ENCODE measurements at places on chromosomes 2 and 18.

DNA sequence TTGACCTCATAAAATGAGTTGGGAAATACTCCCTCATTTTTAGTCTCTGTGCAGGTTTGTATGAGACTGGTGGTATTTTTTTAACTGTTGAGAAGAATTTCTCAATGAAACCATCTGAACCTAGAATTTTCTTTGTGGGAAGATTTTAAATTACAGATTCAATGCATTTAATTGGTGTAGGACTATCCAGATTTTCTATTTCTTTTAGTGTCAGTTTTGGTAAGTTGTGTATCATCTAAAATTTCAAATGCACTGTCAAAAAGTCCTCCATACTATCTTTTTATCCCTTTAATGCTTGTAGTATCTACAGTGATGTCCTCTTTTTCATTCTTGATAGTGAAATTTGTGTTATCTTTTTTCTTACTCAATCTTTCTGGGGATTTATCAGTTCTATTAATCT is 1.8 kb upstream of the BOK start:
- DNase-seq, result no peak

GRCh38 chr18:5620289-5620688 is 76.5 kb upstream of the EPB41L3 start:
- no peak for DNase-seq

- no peak for DNase-seq
Measured at GRCh38 chr2:45172760-45173392, 163.6 kb upstream of the SIX2 start.

DNA sequence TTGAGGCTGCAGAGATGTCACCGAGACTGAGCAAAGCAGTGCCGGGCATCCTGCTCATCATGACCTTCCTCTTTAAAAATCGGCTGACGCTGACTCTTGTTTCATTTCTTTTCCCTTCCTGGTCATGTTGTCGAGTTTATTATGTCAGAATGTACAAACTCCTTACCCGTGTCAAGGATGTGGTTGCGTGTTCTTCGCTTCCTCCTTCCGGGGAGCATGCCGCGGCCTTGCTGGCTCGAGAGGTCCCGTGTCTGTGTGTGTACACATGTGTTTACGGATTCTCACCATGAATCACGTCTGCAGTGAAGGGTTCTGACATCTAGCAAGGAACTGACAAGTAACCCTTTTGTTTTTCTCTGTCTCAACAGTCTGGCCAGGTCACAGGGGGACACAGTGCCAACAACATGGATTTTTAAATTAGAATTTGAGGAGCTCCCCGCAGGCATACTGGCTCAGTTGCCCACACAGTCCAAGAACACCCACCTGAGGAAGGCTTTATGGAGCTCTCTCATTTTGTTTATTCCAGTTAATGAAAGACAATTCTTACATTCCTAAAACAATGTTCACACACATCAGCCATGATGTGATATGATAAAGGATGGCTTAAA is 60.2 kb downstream of the MYT1L start:
- no peak for DNase-seq

GRCh38 chr2:33477473-33478468 is 1.3 kb downstream of the RASGRP3 start:
- no peak for DNase-seq

DNA sequence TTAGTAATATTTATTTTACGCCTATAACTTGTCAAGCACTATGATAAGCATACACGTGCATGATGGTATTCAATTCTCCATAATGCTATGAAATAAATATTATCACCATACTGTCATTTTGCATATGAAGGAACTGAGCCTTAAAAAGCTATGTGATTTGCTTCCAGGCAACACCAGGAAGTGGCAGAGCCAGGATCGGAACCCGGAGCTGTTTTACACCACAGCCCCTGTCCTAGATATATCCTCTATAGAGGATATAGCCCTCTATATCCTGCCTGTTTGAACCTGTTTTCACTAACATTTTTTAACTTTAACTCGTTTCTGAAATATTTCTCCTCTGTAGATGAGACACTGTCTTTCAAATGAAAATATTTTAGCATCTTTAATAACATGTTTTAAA is 690.0 kb downstream of the SATB2 start:
- DNase-seq, result no peak

DNA sequence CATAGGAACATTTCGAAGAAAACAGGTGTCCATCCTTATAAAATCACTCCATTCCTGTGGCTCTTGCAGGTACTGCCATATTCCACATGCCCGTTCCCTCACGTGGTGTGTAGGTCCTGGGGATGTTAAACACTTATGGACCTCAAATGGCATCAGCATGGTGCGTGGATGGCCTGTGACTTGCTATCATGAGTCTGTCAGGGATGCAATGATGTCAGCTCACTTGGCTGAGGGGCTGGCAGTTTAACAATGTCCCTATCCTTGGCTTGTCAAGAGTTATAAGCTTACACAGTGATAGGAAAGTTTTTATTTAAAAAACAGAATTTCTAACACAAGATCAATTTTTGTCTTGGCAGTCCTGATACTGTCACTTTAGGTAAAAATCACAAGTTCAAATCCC is 28.8 kb downstream of the MAIP1 start:
- no peak for DNase-seq

DNA sequence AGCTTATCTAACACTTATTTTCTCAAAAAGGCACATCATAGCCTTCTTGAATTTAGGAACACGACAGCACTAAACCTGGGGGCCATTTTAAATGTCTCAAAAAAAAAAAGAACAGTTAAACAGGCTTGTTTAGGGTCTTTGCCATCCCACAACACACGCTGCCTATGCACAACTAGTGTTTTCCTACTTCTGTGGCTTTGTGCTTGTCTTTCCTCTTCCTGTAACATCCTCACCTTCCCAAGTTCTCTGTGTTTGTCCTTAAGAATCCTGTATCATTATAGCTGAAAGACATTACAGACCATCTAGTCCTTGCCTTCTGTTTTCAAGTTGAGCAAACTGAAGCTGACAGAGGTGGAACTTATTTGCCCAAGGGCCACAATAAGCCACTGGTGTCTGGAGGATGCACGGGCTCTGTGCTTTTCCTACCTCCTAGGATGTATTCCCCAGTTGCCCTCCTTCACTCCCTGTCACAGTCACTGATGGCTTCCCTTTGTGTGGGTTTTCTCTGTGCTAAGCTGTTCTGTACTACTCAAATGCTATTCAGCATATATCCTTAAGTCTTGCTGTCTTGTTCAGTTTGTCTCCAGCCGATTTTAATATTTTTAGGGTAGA is 22.6 kb downstream of the SNRPD1 start:
- DNase-seq, result no peak

DNA sequence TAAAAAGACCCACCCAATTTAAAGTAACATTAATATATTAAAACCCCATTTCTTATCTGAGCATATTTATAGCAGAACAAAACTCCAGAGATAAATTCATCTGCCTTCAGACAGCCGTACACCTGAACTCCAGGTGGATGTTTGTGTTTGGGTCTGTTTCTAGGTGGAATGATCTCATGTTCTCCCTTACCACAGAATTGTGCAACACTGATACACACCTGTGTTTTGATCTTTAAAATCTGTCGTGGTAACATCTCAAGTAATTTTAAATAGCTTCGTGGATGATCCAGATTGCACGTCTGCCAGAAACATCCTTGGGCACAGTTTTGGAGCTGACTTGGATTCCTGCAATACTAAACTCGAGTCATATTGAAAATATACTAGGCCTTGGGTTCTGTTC is 207.5 kb upstream of the FOSL2 start:
- no peak for DNase-seq

DNA sequence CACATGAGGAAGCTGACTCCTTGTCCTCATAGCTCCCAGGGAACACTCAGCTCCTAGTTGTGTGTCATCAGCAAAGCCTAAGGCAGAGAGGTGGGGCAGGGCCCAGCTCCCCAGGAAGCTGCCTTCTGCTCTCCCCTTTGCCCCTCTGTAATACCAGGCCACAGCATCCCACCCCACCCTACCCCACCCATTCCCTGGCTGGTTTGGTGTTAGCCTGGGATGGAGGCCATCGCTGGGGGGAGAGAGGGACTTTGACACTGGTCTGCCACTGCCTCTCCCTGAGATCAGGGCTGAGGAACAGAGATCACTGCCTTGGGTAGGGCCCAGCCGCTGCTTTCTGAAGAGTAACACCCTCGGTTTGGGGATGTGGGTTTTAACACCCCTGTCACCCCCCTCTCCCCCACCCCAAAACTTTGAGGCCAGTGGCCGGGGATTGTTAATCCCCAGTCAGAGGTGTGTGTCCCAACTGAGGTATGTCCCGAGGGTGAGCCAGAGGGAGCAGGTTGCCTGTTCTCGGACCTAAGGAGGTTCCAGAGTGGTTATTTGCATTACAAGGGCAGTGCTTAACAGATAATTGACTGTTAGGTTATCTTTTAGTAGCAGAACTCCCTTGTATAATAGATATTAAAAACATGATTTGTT is 41.4 kb downstream of the TET3 start:
- no peak for DNase-seq

- no peak for DNase-seq
Measured at GRCh38 chr2:127347734-127348392, 39.9 kb downstream of the MAP3K2 start.

DNA sequence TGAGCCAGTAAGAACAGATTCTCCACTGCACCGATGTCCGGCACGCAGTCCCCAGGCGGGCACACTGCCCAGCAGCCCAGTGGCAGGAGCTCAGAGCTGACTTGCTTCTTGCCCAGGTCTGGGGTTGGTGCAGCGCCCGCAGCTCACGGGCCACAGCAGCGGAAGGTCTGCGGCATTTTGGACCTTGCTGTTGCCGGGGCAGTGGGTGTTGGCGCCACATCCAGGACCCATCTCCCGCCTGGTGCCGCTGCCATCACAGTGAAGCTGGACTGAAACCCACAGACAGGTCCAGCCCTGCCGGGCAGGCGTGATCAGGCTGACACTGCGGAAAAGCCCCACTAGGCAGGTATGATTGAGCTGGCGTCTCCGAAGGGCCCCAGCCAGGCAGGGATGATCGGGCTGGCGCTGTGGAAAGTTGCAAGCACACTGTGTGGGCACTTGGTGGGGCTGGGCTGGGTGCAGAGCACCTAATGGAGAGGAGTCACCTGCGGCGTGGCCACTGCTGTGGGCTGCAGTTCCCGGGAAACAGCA is 75.5 kb downstream of the SLC66A2 start:
- DNase-seq, result no peak

DNA sequence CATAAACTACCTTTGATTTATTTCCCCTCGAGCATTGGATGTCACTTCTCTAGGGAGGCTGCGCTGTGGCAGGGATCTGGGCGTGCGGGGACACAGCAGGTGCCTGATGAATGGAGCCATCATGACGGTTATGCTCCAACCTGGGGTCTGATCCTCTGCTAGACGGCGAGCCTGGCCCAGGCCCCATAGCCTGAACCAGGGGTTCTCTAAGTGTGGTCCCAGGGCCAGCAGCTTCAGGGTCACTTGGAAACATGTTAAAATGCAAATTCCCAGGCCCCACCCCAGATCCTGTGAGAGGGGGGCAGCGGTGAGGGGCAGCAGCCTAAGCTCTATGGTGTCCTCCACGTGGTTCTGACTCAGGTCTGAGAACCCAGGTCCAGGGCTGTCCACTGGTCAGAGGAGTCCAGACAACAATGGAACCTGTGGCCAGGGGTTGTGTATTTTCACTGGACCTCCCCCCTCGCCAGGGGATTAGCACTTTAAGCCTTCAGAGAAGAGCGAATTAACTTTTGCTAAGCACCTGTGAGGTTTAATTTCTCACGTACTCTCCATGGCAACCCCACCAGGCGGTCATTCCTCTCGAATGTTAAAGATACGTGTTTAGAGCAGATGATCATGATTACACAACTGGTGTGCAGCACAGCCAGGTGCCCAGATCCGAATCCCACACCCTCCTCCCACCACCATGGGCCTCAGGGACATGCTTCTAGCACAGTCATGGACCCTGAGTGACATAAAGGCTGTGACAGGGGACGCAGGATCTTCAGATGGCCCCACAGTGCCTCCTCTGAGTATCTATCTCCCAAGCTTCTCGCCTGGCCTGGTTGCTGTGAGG is 1.6 kb upstream of the ARHGEF4 start:
- DNase-seq, result no peak

GRCh38 chr2:24049485-24050021 is at the start of gene FKBP1B:
Gene FKBP1B (plus strand): TSS chr2:24049741. CDS start chr2:24049850, 109 bp downstream.
- DNase-seq, result peak; percentile 25

DNA sequence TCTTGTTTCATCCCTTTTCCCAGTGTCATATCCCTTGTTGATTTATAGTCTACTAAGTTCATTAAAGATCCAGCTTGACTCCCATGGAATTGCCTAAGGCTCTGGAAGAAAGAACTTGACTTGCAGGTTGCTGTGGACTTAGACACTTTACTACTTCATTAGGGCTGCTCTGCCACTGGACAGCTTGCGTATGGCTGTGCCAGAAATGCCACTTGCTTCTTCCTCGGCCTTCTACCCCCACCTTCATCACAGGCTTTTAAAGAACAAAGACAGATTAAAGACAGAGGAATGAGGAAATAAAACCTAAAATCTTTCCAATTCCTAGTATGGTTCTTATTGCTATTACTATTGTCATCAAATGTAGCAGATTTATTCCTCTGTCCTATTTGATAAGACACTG is 591.7 kb downstream of the BCL11A start:
- DNase-seq, result no peak

GRCh38 chr2:207014424-207014823 is 75.1 kb downstream of the CPO start:
- DNase-seq, result no peak

- DNase-seq, result no peak
Measured at GRCh38 chr2:86256982-86257381, 57.7 kb downstream of the MRPL35 start.

- DNase-seq, result no peak
Measured at GRCh38 chr18:62498616-62499262, 24.1 kb upstream of the ZCCHC2 start.

- DNase-seq, result no peak
Measured at GRCh38 chr18:48554610-48555400, 16.0 kb downstream of the CTIF start.

DNA sequence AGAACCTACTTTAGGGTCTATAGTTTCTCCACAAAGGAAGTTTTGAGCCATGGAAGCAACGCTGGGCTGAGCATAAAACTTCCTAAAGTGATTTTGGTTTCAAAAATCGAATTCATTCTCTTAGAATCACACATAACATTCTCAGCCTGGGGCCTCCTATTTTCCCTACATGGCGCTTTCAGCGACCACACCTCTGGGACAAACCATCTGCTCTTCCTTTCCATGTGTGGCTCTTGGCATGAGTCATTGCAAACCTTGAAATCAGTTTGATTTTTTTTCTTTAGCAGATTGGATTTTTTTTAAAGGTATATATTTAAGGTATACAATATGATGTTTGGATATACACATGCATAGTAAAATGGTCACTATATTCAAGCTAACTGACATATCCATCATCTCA is 72.5 kb upstream of the APCDD1 start:
- no peak for DNase-seq

Measured in stimulated activated CD8-positive, alpha-beta memory T cell treated with anti-CD3 and anti-CD28 coated beads, Interleukin-7, amount 100 ng/mL, for 1 hour (primary cell).